Ascending aorta (tissue), 2 donors: ENCODE measurements at places on chromosomes 16 and 17.
A peak's percentile ranks its signal among the peaks of the same experiment; 100 is the strongest.

GRCh38 chr17:69175625-69176456, 34.1 kb upstream of the ABCA6 start:
- no peak overlapping the region for H3K4me3 ChIP-seq
- H3K27ac ChIP-seq = no peak overlapping the region
- no peaks in the 10 kb centered on the region for H3K27me3 ChIP-seq
- DNase-seq = no peak
- H3K36me3 ChIP-seq = no peaks in the 10 kb centered on the region

DNA sequence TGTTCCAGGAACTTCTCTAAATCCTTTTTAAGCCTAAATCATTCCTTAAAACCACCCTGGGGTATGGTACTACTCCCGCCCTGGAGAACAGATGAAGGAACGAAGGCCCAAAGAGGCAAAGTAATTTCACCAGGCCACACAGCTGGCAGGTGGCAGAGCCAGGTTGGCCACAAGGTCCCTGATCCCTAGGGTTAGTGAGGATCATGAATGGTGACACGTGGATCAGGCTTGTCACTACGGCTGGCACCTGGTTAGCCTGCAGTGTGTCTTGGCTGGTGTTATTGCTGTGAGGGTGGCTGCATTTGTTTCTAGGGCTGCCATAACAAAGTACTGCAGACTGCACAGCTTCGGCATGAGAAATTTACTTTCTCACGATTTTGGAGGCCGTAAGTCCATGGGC, 26.0 kb upstream of the ZNF423 start:
- H3K27me3 ChIP-seq = no peaks in the 10 kb centered on the region
- H3K4me1 ChIP-seq = peaks cover under 1% of the 10 kb centered on the region
- no peak overlapping the region for H3K27ac ChIP-seq
- H3K4me3 ChIP-seq = no peak overlapping the region
- DNase-seq = no peak

- peak overlapping the region; percentile 93 for H3K27ac ChIP-seq
- H3K4me3 ChIP-seq = peak overlapping the region; percentile 82
- no peaks in the 10 kb centered on the region for H3K36me3 ChIP-seq
- no peak for DNase-seq
Measured at GRCh38 chr17:29179232-29180033, 765 bp downstream of the MYO18A start.

DNA sequence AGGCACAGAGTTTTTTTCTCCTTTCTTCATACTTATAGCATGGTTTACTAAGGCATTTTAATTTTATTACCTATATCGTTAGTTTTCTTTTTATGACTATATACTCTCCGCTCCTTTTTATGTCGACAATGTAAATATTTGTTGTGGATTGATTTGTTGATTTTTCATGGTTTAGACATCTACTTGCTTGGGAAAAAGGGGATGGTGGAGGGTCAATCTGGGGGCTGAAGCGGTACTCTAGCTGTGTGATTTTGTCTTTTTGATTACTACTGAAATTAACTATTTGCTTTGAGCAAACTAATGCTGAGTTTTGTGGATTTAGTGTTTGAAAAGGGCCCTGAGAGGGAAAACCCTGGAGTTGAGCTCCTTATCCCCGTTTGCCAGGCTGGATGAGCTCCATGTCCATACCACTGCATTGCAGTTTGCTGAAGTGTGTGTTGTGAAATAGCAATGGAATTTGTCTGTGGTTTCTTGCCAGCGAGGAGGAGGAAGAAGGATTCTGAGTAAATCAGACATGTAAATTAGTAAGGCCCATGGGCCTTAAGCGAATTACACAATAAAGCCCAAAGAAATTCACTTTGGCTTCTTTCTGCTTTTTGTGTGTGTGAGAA, 72.0 kb downstream of the FTO start:
- no peak overlapping the region for H3K4me3 ChIP-seq
- peaks cover 33% of the 10 kb centered on the region for H3K4me1 ChIP-seq
- peak overlapping the region; percentile 19 for H3K27ac ChIP-seq
- H3K36me3 ChIP-seq = no peaks in the 10 kb centered on the region
- H3K27me3 ChIP-seq = no peaks in the 10 kb centered on the region
- DNase-seq = no peak

- H3K4me3 ChIP-seq = peak overlapping the region; percentile 78
- peak overlapping the region; percentile 87 for H3K27ac ChIP-seq
- no peaks in the 10 kb centered on the region for H3K36me3 ChIP-seq
- DNase-seq = no peak
- H3K27me3 ChIP-seq = no peaks in the 10 kb centered on the region
Measured at GRCh38 chr16:3718019-3718391, 681 bp upstream of the TRAP1 start.

DNA sequence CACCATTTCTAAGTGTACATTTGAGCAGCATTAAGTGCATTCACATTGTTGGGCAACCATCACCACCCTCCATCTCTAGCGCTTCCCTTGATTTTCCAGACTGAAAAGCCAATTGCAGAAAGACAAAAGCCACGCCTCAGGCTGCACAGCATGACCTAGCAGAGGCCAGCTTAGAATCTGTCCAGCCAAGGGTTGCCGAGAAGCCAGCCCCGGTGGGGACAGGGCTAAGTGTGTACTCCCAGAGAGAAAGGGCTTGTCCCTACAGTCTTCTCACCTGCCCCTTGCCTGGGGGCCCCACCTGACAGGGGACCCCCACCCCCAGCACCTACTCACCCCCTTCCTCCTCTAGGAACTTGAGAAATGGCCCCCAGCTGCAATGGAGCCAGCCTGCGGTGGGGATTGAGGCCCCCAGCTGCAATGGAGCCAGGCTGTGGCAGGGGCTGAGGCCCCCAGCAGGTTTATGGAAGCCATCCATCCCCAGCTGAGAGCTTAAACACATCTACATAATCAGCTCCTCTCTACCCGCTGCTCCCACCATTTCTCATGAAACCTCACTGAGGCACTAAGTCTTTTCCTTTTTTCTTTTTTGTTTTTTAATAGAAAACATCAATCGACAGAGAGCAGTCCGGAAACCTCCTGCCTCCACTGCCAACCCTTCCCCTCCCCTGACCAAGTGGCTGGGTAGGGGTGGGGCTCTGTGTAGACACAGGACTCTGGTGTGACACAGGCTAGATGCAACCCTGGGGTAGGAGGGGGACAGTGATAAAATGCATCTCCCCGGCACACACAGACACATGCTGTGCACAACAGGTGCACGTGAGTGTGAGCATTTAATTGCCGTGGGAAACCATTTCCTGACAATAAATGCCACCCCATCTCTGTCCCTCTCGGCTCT, 77.9 kb downstream of the CCT6B start:
- no peak for DNase-seq
- H3K27me3 ChIP-seq = no peaks in the 10 kb centered on the region
- H3K4me1 ChIP-seq = no peaks in the 10 kb centered on the region
- no peak overlapping the region for H3K4me3 ChIP-seq
- no peaks in the 10 kb centered on the region for H3K36me3 ChIP-seq
- no peak overlapping the region for H3K27ac ChIP-seq
